Natural killer cell treated with Interleukin-12 subunit alpha and Interleukin-12 subunit beta and Interleukin-15 and Interleukin-18, amount 100 ng/mL, for 72 hours (primary cell): ENCODE measurements at places on chromosomes 1 and 21.
A peak's percentile ranks its signal among the peaks of the same experiment; 100 is the strongest.

DNA sequence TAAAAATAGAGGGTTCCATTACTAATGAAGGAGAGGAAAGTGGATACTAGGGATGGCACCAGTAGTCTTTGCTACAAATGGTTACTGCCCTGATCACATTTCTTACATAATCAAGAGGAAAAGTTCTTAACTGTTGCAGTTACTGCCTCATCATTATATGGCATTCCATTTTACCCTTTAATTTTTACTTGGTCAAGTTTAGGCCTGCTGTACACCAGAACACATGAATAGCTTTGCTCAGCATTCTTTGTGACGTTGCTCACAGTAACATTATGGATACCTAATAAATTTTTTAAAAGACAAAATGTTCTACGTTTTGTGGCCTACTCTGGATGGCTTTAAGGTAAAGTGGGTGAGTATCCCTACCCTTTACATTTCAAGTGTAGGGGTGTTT is 38.6 kb upstream of the CR1L start:
- DNase-seq: no peak

DNA sequence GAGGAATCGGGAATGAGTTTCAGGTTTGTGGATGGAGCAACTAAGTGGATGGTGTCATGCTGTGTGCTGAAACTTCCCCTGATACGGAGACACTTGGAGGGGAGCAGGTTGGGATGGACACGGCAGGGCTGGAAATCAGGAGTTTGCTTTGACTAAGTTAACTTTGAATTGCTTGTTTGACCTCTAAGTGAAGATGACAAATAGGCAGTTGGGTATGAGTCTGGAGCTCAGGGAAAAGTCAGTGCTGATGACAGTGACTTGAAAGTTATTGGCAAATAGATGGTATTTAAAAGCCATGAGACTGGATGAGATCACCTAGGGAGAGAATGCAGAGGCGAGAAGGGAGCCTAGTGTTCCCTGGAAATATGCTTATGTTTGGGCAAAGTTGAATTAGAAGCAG is 12.8 kb upstream of the ZSCAN20 start:
- no peak for DNase-seq

GRCh38 chr1:29431138-29431537 is 194.8 kb downstream of the PTPRU start:
- DNase-seq: no peak

- DNase-seq: no peak
Measured at GRCh38 chr1:32405672-32406467, 11.6 kb upstream of the BSDC1 start.

- DNase-seq: no peak
Measured at GRCh38 chr1:104636581-104636980, 886.9 kb downstream of the AMY1C start.

GRCh38 chr1:234858722-234859121 is 248.7 kb upstream of the IRF2BP2 start:
- peak; percentile 41 for DNase-seq

DNA sequence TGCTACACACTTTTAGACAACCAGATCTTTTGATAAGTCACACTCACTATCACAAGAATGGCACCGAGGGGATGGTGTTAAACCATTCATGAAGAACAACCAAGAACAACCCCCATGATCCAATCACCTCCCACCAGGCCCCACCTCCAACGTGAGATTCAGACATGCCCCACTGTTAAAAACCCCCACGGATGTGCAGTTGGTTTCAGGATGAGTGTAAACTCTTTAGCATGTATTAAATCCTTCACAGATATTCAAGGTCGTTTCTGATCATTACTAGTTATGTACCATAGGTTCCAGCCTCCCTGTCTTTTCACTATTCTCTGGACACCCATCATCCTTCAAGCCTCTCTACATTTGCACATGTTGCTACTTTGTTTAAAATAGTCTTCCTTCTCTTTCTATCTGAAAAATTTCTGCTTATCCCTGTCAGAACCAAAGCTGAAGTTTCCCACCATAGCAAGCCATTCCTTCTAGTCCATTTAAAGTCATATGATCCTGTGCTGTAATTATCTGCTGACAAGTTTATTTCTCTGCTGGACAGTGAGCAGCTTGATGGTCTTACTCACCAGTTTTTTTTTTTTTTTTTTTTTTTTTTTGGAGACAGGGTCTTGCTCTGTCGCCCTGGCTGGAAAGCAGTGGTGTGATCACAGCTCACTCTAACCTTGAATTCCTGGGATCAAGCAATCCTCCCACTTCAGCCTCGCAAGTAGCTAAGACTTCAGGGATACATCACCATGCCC is 36.8 kb downstream of the MAP10 start:
- no peak for DNase-seq

GRCh38 chr1:1061682-1062345 is 12.3 kb downstream of the RNF223 start:
- no peak for DNase-seq

- DNase-seq: no peak
Measured at GRCh38 chr1:157992031-157992832, 1.2 kb upstream of the KIRREL1 start.

DNA sequence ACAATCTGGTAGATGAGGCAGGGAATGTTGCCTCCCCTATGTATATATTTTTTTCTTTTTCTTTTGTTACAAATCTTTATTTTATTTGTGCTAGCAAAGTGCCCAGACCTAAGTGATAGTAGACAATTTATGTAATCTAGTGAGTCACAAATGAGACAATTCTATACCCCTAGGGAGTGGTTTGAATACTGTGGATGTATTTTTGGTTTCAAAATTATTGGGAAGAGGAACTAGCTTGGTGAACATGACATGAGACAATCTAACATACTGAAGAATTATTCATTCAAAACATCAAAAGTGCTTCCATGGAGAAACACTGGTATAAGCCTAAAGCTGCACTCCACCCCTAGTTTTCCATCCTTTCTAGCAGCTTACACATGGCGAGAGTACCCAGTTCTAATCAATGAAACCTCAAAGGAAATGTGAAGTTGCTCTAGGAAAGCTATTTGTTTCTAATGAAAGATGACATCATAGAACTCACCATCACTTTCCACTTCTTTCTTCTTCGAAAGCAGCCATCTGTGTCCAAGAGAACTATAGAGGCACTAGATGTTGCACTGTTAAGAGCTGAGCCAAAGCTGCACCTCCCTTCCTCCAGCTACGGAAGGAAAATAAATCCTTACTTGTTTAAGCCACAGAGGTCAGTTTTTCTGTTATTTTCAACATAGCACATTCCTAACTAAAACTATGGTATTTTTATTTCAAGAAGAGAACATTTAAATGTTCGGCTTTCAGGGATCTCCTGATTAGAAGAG is 764.6 kb downstream of the LTN1 start:
- no peak for DNase-seq

DNA sequence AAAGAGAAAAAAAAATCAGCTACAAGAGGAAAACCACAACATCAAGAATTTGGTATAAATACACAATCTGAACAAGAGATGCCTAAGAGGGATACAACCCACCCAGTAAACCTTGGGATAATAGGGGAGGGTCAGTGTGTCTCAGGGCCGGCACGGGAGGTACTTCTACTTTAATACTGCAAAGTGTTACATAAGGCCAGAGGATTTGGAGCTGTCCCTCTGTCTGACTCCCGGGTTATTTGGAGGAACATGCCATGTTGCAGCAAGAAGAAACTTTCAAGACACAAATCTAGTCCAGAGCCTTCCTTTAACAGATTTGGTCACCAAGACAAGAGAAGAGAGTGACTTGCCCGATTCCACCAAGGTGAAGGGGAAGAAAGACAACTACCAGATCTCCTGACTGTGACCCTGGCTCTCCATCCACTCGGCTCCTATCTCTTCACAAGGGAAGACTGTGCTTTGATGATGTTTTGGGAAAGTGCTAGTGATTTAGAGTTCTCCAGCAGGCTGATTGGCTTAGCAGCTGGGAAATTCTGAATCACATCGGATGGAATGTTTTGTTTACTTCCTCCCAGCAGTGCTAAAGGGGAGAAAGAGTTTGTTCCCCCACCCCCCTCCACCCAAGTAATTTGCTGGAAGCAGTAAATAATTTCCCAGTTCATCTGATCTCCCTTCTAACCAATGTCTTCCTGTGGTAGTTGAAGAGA is 29.3 kb downstream of the SGIP1 start:
- DNase-seq: no peak

GRCh38 chr1:3522564-3523265 is 68.2 kb downstream of the ARHGEF16 start:
- DNase-seq: no peak

GRCh38 chr21:19864476-19864875 is 1133.7 kb upstream of the NCAM2 start:
- no peak for DNase-seq

GRCh38 chr1:93844262-93845045 is 34.6 kb downstream of the DNTTIP2 start:
- DNase-seq: no peak

DNA sequence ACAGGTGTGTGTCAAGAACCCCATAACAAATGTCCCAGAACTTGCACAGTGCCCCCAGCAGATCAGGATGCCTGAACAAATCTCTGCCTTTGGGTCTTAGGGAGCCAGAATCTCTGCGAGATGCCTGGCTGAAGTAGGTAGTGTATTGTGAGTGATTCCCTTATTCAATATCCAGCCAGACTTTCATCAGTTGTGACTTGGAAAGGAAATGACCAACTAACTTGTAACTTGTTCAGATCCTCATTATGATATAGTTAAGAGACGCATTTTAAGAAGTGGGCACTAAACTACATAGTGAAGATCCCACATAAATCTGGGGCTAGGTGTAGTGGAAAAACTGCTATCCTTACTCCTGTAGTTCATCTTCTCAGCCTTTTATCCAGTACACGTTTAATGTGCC is 11.8 kb downstream of the OLIG2 start:
- DNase-seq: no peak

DNA sequence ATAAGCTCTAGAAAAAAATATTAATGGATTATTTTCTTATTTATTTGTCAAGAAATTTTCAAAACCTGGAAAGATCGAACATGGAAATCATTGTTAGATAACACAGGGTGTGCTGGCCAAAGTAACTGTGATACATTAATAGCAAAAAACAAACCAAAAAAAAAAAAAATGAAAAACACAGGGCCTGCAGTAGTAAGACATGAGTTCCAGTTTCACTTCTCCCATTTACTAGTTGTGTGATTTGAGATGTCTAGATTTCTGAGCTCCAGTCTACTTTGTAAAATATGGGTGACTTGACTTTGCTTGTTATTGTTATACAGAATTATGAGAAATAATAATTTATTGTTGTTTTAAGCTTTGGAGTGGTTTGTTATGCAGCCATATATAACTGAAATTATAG is 13.6 kb downstream of the FAM177B start:
- no peak for DNase-seq
